ENCODE measurements at places on chromosomes 4 and X. TPM values are rescaled to one million over a fixed set of nuclear protein-coding genes. Genes with fewer than 3 reads are reported as not detected.

Gene NDP
- not detected for total RNA-seq

- no peak for DNase-seq
These were observed 1.2 kb downstream of the USP46 start for GRCh38 chr4:52657618-52658501.

Gene NUDT10
- 7.8 TPM for total RNA-seq

Gene LNX1
- total RNA-seq = not detected

Gene GPC3
- total RNA-seq = 5.7 TPM

GRCh38 chr4:30721185-30722091, 1.3 kb downstream of the PCDH7 start:
- no peak for DNase-seq

- DNase-seq = no peak
These were observed 22.8 kb downstream of the DHX15 start for GRCh38 chr4:24561438-24562139.

Gene GPC4
- 25.8 TPM for total RNA-seq

Gene HMX1
- not detected for total RNA-seq

GRCh38 chr4:113604955-113605354, 156.6 kb downstream of the CAMK2D start:
- DNase-seq = no peak

All from SJSA1 (cell line).